ENCODE measurements at places on chromosomes 2 and 18.

- no peak for DNase-seq
These were observed 13.9 kb downstream of the CROCC2 start for GRCh38 chr2:240919786-240920782.

DNA sequence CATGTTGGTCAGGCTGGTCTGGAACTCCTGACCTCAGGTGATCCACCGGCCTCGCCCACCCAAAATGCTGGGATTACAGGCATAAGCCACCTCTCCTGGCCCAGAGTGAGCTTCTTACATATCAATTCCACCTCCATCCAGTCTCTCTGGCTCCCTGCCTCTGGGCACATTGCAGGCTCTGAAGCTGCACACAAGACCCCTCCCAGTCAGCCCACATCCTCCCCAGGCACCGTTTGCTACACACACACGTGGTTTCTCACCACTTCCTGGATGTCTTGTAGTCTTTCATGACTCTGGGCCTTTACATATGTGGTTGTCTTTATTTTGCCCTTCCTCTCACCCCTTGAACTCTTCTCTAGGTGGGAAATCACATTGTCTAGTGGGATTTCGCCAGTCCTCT is 64.0 kb upstream of the CABLES1 start:
- DNase-seq: no peak

- no peak for DNase-seq
These were observed 192.2 kb downstream of the TSN start for GRCh38 chr2:121947674-121948073.

DNA sequence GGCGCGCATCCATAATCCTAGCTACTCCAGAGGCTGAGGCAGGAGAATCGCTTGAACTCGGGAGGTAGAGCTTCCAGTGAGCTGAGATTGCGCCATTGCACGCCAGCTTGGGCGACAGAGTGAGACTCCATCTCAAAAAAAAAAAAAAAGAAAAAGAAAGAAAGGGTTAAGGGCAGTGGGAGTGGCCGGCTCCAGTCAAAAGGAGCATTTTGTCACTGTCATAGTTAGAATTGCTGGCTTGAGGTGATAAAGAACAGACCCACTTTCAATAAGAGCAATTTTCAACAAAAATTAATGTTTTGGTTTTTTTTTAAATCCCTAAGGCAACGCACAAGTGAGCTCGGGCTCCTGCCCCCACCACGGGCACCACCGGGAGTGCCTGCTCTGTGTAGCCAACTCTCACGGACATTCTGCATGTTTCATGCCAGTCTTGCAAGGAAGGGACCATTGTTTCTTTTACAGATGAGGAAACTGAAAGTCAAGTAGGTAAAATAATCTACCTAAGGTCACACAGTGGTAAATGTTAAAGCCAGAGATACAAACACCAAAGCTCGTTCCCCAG is 8.5 kb downstream of the CIB4 start:
- DNase-seq: no peak

- peak; percentile 61 for DNase-seq
These were observed 5.6 kb downstream of the QPCT start for GRCh38 chr2:37350034-37350433.

DNA sequence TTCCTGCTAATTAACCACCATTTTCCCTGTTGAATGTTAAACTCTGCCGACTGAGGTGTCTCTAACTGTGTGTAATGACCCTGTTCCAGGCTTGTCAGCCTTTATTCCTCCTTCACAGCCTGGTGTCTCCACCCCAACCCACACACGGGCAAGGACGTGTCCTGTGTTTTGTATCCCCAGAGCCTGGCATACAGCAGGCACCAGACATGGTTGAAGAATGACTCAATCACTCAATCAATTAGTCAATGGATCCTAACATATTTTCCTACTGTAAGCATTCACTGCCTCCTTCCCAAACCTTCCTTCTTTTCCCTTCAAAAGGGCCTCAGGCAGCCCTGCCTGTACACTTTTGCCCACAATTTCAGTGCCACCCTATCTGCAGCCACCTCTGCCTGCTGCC is 2.7 kb upstream of the TNS1 start:
- no peak for DNase-seq

- DNase-seq: peak; percentile 1
These were observed 26.0 kb upstream of the TNS1 start for GRCh38 chr2:218028562-218029348.

- DNase-seq: no peak
These were observed 40.0 kb downstream of the COL4A3 start for GRCh38 chr2:227204452-227204851.

DNA sequence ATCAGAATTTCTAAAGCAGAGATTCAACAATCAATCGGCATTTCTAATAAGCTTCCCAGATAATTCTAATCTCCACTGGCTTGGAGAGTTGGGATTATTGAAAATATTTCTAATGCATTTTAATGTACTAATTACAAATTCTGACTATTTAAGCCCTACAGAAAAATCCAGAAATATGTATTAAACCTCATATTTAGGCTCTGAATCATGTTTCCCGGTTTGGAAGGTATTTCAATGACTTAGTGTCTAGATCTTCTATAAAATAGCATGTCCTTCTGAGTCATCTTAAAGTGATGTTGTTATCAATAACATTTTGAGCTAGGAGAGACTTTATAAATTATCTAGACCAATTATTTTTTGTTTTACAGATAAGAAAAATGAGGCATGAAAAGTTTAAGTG is 258.8 kb upstream of the NRXN1 start:
- no peak for DNase-seq

DNA sequence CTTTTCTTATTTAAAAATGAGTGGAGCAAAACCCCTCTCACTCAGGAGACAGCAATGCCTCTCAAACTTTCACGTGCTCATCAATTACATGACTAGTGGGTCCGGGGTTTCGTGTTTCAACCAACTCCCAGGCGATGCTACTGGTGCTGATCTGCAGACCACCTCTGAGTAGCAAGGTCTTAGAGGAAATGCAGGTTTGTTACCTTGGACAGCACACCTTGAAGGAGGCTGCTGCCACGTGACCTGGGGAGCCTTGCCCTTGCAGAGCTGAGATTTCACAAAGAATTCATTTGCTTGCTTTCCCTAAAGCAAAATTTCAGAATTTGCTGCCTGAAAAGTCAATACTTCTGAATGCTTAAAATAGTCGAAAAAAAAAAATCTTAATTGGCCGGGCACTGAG is 32.4 kb downstream of the SMIM21 start:
- DNase-seq: no peak

DNA sequence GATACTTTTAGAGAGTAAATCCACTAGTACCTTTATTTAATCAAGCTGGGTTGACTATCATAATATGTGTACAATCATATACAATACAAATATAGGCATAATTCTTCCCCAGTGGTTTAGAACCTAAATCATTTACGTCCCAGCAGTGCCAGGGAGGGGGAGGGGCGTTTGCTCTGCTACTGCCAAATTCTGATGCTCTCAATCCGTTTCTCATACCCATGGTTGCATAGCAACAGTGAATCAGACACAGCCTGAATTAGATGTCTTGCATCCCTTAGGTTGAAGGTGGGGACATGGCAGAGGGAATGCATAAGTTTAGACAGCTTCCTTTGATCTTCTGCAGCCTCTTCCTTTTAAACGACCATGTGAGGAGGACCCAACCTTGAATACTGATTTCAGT is 135.4 kb downstream of the ABCA12 start:
- no peak for DNase-seq

DNA sequence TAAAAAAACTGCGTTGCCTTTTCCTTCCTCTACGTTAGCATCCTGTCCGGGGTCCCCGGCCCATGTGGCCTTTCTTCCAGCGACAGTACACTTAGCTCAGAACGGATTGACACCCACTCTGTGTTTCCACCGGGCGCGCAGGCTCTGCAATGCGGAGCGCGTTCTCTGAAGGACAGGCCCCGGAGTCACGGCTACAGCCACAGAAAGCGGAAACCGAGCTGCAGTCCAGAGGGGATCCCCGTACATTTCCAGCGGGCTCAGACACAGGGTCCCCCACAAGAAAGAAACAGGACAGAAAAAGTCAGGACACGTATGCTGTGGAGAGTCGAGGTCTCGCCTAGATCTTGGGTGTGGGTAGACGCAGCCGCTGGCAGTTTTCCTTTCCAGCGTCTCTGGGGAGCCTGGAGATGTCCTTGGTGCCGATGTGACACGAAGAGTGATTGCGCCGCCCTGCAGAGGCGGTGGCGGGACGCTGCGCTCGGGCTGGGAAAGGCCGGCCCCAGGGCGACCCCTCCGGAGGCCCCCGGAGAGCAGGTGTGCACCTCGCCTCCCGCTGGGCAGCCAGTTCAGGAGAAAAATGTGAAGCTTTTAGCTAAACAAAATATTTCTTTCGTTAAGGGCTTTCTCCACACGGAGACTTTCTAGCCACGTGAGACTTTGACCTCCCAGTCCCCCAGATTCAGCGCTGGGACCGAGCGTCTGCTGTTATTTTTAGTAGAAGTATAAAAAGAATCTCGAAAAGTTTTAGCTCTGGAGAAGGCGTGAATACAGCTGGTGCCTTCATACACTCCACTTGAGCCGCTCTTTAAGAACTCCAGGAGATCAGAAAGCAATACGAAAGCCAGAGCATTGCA is 1.3 kb upstream of the ACKR3 start:
- DNase-seq: peak; percentile 16

GRCh38 chr18:23740105-23740830 is 51.0 kb downstream of the LAMA3 start:
- DNase-seq: peak; percentile 75

GRCh38 chr2:228040995-228041394 is 140.5 kb downstream of the SPHKAP start:
- DNase-seq: no peak

- DNase-seq: no peak
These were observed 2.7 kb downstream of the CFAP65 start for GRCh38 chr2:219038600-219038999.

- DNase-seq: peak; percentile 9
These were observed 57.6 kb upstream of the CABLES1 start for GRCh38 chr18:23077493-23078256.

GRCh38 chr2:38174646-38175423 is 98.9 kb upstream of the CYP1B1 start:
- DNase-seq: no peak

GRCh38 chr18:25454730-25455129 is 102.8 kb upstream of the ZNF521 start:
- no peak for DNase-seq

DNA sequence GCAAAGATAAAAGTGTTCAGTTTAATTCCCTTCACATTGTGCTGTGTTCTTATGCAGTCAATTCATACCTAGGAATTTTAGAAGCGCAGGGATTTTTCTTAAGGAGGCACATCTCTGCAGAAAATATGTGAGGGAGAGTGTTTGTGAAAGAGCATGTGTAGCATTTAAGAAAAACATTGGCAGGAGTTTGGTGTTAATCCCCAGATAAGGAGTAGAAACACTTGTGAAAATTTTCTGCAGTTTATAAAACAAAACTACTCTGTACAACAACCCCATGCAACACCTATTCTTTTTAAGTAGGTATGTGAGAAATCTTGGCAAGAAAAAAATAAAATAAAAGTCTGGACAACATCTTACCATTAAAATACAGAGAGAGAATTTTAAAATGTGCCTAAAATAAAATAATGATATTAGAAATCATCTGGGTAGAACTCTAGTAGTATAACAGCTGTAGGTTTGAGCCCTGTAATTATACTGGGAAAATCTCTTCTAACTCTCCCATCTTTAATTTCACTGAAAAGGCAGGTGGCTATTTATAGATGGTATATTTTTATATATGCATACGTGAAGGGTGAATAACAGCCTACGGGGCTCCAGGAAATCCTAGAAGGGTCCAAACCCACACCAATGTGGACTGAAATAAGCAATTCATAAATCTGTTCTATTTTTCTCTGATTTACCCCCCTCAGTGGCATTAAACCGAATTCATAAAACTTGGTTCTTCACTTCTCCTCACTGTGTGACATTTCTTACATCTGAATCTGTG is 6.6 kb downstream of the FZD7 start:
- no peak for DNase-seq

DNA sequence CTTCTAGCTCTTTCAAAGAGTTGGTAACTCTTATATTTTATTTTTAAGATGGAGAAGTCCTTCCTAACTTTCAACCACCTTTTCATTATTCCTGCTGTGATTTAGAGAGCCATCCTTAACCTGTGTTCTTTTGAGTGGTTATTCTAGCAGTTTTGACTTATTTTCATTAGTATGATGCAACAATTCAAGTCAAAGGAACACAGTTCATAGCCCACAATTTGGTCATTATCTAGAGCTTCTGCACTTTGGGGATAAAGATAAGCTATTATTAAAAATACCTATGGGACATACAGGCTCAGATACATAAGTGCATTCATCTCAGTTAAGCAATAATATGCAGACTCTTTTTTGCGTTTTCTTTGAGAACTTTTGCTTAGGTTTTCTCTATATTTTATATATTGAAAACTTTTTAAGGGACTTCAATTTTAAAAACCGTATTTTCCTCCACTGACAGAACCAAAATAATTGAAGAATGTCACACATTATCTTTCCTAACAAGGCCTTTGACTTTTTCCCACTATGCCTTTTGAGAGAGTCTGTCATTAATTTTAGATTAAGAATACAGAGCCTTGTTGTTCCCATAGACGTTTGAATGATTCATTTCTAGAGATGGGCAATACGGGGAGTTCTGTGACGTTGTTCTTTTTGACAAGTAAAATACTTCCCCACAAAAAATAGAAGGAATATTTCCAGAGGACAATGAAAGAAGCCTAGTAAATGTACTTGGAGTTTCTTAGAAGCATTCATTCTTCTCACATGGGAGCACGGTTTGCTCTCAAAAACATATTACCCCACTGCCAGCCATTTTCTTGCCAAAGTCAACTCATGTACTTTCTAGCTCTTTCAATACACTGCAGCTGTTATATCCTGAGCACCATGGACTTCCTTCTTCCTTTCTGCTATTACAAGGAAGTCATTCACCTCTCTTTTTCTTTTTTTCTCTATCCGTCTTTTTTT is 42.9 kb upstream of the RASGRP3 start:
- DNase-seq: no peak

DNA sequence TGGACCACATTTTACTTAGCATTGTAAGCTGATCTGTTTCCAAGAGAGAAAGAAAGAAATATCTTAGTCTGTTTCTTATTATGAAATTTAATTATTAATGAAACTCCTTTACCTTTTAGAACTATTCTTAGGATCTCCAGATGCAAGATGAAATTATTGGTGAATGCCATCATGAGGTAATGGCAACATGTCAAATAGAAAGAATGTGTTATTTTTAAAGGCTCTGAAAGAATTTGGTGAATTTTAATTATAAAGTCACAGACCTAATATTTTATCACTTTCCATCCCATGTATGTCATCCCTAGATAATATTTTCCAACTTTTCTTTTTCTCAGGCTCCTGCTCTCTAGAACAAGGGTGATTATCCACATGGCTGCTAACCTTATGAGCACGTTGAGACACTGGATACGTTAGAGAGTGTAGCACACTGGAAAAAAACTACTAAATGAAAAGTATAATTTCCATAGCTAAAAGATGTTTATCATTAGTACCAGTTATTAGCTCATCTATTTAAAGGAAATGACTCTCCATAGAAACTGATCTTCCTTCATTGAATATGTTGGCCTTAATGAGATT is 95.2 kb upstream of the SCG2 start:
- DNase-seq: no peak

- no peak for DNase-seq
These were observed 479.2 kb upstream of the ACVR2A start for GRCh38 chr2:147365622-147366021.

Data from NCI-H1105 treated with DMSO at 0.1 percent for 48 hours (cell line).